Activated naive CD4-positive, alpha-beta T cell treated with Interleukin-2 at 50 U/mL for 16 hours (primary cell): ENCODE measurements at places on chromosomes 3 and 15.

GRCh38 chr3:12246497-12247163, 42.2 kb upstream of the PPARG start:
- no peak for DNase-seq

DNA sequence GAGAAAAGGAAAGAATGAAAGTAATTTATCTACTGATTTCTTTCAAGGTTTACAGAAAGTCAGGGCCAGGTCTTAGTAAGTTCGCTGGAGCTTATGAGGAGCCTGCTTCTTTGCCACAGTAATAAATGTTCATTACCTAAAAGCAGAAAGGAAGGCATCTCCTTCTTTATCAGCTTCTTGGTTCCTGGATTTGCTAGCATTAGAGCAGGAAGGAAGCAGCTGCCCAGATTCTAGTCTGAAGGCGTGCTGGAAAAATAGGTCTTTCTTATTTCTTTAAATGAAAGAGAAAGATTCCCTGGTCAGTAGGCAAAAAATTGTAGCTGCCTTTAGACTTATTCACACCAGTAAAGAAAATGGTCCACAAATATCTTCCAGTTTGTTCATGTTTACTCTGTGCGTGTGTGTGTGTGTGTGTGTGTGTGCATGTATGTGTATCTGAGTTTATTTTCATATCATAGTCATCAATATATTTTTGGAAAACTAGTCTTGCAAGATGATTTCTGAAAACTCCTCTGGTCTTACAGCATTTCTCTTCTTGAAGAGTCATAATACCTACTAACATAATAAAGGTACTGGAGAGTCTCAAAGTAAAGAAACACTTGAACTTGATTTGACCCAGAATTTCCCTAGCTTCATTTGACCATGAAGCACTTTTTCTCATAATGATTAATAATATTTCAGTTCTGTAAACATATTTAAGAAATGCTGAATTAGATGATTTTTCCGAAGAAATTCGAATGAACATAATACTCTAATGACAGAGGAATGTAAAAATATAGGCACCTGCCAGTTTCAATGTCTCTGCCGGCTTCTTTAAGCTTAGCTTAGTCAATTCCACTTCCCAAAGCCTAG, 255.3 kb upstream of the ZPLD1 start:
- no peak for DNase-seq

DNA sequence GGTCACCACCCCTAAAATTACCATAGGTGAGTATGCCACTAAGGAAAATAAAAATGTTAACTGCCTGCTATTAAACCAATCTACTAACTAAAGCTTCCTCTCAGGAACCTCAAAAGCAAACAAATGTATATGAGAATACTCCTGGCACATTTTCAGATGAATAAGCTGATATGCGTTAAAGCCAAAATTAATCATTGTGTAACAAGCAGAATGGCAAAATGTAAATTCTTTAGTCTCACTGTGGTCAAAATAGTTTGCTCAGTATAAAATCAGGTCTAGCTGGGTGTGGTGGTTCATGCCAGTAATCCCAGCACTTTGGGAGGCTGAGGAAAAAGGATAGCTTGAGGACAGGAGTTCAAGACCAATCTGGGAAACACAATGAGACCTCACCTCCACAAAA, 53.6 kb downstream of the SUMF1 start:
- DNase-seq, result no peak

DNA sequence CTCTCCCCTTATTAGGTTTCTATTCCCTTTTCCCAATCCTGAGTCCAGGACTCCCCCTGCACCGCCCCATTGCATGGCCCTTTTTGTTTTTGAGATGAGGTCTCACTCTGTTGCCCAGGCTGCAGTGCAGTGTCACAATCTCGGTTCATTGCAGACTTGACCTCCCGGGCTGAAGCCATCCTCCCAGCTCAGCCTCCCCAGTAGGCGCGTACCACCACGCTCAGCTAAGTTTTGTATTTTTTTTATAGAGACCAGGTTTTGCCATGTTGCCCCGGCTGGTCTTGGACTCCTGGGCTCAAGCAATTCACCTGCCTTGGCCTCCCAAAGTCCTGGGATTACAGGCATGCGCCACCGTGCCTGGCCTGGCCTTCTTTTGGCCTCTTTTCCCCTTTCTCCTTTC, 29.3 kb downstream of the PDIA5 start:
- no peak for DNase-seq

DNA sequence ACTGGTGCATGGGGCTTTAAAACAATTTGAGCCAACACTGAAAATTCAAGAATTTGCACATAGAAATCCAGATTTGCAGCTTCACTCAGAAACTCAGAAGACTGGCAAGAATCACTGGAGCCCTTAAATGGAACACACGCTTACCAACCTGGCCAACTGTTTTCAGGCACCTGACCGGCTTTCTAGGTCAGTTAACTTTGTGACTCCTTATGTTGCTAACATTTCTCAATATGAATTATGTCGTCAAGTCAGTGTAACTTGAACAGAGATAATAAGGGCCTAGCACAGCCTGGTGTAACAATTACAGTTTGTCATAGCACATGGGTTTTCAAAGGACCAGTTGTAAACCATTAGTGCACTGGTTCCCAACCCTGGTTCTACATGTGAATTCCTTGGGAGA, 6.8 kb downstream of the CERS3 start:
- no peak for DNase-seq

DNA sequence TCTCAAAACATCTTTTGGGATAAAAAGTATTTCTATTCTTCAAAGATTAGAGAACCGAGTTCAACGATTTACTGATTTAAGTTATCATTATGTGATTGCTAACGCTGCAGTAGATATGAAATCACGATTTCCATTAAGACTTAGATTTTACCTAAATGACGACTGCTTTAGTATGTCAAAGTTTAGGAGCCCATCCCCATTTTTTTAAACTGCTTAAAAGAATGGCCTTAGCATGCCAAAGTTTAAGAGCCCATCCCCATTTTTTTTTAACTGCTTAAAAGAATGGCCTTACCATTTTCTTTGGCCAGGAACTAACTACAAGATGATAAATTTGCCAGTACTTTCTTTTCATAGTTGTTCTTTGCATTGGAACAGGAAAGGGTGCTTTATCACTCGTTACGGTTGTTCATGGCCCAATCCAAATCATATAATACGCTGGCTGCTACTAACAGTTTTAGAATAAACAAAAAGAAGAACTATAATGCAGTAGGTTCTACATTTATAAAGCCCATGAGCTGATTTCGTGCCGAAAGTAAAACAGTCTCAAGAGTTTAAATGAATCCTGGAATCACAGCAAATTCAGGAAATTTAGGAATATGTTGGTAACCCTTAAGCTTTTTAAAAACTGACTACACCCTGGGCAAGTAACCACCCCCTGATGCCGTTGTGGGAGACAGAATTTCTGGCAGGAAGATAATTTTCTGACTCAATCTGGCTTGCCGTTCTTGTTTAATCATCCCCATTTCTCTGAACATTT, 869 bp upstream of the TSC22D2 start:
- DNase-seq, result no peak

DNA sequence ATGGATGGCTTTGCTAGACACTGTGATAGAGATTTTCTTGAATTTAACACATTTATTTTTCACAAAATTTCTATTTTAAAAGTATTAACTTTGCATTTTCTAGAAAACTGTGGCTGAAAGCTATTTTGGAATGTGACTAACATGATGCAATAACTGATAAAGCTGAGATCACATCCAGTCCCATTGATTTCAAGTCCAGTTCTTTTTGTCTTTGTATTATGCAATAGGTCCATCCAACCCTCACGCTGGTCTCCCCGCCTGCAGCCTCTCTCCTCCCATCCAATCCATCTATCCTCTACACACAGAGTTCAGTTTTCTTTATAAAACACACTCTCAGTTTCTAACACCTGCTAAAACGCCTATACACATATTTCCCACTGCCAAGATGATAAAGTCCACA, 178.8 kb downstream of the CNTN3 start:
- no peak for DNase-seq

DNA sequence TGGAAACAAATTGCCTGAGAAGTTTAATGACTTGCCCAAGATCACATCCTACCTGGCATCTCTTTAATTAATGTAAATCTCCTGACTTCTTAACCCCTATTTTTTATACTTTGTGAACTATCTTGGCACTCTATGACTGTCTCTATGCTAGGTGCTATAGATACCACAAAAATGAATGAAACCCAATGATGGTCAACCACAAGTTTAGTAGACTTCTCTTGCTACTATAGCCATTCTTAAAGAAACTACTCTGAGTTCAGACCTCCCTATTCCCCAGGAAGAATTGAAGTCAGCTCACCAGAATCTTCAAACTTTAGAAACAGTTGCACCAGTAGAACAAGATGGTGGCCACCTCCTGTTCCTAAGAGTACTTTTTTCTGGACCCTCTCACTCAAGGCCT, 191.1 kb downstream of the RSL24D1 start:
- DNase-seq, result no peak
